Large intestine (tissue), 12 donors: ENCODE measurements at places on chromosomes 2 and 18.

- H3K4me3 ChIP-seq: no peak overlapping the region
- DNase-seq: no peak
- H3K27ac ChIP-seq: no peak overlapping the region
- H3K27me3 ChIP-seq: peaks cover 44% of the 10 kb centered on the region
- H3K4me1 ChIP-seq: no peaks in the 10 kb centered on the region
- no peaks in the 10 kb centered on the region for H3K36me3 ChIP-seq
Measured at GRCh38 chr18:61334491-61334850, 1.2 kb downstream of the CDH20 start.

GRCh38 chr2:221346411-221346810 is 225.7 kb downstream of the EPHA4 start:
- H3K27me3 ChIP-seq: no peaks in the 10 kb centered on the region
- H3K27ac ChIP-seq: no peak overlapping the region
- no peak for DNase-seq

DNA sequence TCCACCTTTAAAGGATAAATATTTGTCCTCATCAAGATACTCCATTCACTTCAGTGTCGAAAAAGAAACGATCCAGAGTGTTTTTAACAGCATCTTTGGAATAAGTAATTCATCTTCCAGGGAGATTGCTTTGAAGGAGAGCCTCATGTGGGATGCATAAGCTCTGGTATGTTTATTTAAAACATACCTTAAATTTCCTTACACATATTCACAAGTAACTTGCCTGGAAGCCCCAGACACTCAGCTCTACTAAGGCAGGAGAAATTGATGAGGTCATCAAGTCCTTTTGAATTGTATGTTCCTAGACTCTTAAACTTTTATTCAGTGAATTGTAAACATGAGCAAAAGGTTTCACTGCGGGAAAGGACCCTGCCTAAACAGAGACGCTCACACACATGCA is 103.0 kb downstream of the CDK15 start:
- DNase-seq: no peak
- no peak overlapping the region for H3K4me3 ChIP-seq
- H3K27me3 ChIP-seq: no peaks in the 10 kb centered on the region
- H3K4me1 ChIP-seq: no peaks in the 10 kb centered on the region

- H3K4me1 ChIP-seq: peaks cover 7% of the 10 kb centered on the region
- DNase-seq: no peak
- no peaks in the 10 kb centered on the region for H3K27me3 ChIP-seq
- H3K36me3 ChIP-seq: peaks cover 11% of the 10 kb centered on the region
- H3K4me3 ChIP-seq: no peak overlapping the region
Measured at GRCh38 chr18:57583297-57583835, 3.1 kb downstream of the FECH start.

DNA sequence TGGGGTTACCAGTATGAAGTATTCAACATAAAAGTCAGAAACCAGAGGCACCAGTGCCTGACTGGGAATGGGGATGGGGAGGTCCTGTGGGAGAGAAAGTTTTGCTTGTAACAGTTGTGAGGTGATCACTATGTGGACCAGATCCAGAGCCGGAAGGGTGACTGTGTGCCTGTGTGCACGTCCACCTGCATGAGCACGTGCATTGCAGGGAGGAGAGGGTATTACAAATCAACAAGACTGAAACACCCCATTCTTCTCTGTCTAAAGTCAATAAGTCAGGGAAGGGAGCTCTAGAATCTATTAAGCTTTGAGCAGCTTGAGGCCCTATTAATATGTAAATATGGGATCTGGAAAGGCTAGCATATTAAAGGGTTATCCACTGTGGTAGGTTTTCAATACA is 241.0 kb upstream of the ACVR2A start:
- H3K36me3 ChIP-seq: no peaks in the 10 kb centered on the region
- H3K27ac ChIP-seq: no peak overlapping the region
- H3K4me3 ChIP-seq: no peak overlapping the region
- no peaks in the 10 kb centered on the region for H3K27me3 ChIP-seq
- DNase-seq: no peak

- H3K27me3 ChIP-seq: no peaks in the 10 kb centered on the region
- no peak overlapping the region for H3K27ac ChIP-seq
- H3K4me1 ChIP-seq: no peaks in the 10 kb centered on the region
- no peak overlapping the region for H3K4me3 ChIP-seq
- no peak for DNase-seq
Measured at GRCh38 chr2:180450841-180451240, 443.7 kb upstream of the CWC22 start.

GRCh38 chr2:62142054-62142453 is 53.9 kb upstream of the B3GNT2 start:
- H3K27me3 ChIP-seq: no peaks in the 10 kb centered on the region
- H3K4me1 ChIP-seq: no peaks in the 10 kb centered on the region
- no peak for DNase-seq
- H3K4me3 ChIP-seq: no peak overlapping the region
- H3K27ac ChIP-seq: no peak overlapping the region
- H3K36me3 ChIP-seq: no peaks in the 10 kb centered on the region

GRCh38 chr2:64391940-64392339 is 62.0 kb upstream of the LGALSL start:
- DNase-seq: peak; percentile 89
- peak overlapping the region; percentile 90 for H3K27ac ChIP-seq
- H3K4me3 ChIP-seq: no peak overlapping the region
- no peaks in the 10 kb centered on the region for H3K27me3 ChIP-seq

- DNase-seq: no peak
- no peak overlapping the region for H3K27ac ChIP-seq
- H3K36me3 ChIP-seq: no peaks in the 10 kb centered on the region
- no peaks in the 10 kb centered on the region for H3K4me1 ChIP-seq
- H3K27me3 ChIP-seq: no peaks in the 10 kb centered on the region
Measured at GRCh38 chr2:199806179-199806578, 44.8 kb downstream of the FTCDNL1 start.

GRCh38 chr2:46018773-46019591 is 278.2 kb upstream of the EPAS1 start:
- no peak overlapping the region for H3K4me3 ChIP-seq
- H3K27me3 ChIP-seq: no peaks in the 10 kb centered on the region
- H3K4me1 ChIP-seq: no peaks in the 10 kb centered on the region
- DNase-seq: no peak
- peaks cover 5% of the 10 kb centered on the region for H3K36me3 ChIP-seq

GRCh38 chr2:234812851-234813250 is 139.0 kb upstream of the SH3BP4 start:
- no peak for DNase-seq
- peaks cover 4% of the 10 kb centered on the region for H3K27me3 ChIP-seq

- H3K27me3 ChIP-seq: no peaks in the 10 kb centered on the region
- no peaks in the 10 kb centered on the region for H3K4me1 ChIP-seq
- no peak for DNase-seq
- no peaks in the 10 kb centered on the region for H3K36me3 ChIP-seq
Measured at GRCh38 chr2:185147361-185147760, 549.0 kb downstream of the ZNF804A start.

GRCh38 chr2:30162806-30163205 is 16.0 kb downstream of the YPEL5 start:
- no peak for DNase-seq
- H3K27me3 ChIP-seq: no peaks in the 10 kb centered on the region
- H3K4me1 ChIP-seq: no peaks in the 10 kb centered on the region
- peaks cover 29% of the 10 kb centered on the region for H3K36me3 ChIP-seq
- no peak overlapping the region for H3K4me3 ChIP-seq

GRCh38 chr2:217357886-217358620 is 498.2 kb upstream of the TNP1 start:
- no peaks in the 10 kb centered on the region for H3K36me3 ChIP-seq

DNA sequence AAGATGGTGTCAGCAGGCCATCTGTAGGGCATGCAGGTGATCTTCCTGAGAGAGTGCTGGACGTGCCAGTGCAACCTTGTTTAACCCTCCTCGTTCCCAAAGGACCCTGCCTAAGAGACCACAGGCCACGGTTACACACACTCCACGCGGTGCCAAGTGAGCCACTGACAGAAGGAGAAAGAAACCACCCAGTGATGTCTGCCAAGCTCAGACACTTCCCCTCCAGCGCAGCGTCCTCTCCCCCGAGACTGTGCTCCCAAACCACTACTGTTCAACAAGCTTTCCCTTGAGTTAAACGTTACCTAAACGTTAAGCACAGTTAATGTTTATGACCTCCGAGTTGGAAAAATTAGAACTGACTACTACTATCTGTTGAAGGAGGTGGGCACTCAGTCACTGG is 119.1 kb upstream of the NCK2 start:
- H3K4me3 ChIP-seq: no peak overlapping the region
- DNase-seq: peak; percentile 54
- no peaks in the 10 kb centered on the region for H3K27me3 ChIP-seq
- H3K36me3 ChIP-seq: no peaks in the 10 kb centered on the region

GRCh38 chr2:196839574-196839973 is 30.4 kb upstream of the C2orf66 start:
- H3K36me3 ChIP-seq: peaks cover 14% of the 10 kb centered on the region
- DNase-seq: no peak
- H3K27me3 ChIP-seq: no peaks in the 10 kb centered on the region
- H3K27ac ChIP-seq: no peak overlapping the region
- H3K4me1 ChIP-seq: no peaks in the 10 kb centered on the region

DNA sequence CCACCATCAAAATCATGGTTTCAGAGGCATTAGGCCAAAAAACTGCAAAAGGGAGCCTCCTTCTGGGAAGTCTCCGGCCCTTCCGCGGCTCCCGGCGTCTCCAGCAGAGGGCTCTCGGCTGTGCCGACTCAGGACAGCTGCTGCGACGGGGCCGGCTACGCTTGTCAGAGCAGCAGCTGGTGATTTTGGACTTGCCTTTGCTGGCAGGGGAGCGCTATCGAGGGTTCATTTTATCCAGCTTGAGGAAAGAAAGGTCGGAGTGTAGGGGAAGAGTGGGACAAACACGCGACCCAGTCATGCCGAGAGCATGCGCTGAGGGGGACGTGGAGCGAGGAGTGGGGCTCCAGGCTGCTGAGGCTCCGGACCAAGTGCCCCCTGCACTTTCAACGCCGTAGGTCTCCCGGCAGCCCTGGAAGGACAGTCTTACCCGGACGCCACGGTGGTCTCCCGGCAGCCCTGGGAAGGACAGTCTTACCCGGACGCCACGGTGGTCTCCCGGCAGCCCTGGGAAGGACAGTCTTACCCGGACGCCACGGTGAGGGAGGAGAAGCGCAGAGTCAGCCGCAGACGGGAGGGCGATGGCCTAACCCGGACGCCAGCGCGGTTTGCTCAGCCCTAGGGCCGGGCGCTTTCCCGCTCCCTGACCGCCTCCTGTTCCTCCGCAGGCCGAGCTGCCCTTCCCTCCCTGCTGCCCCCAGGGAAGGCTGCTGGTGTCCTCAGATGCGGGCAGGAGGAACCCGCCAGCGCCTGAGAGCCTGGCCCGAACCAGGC is 21.7 kb downstream of the DDX18 start:
- H3K27me3 ChIP-seq: no peaks in the 10 kb centered on the region
- peak; percentile 56 for DNase-seq
- H3K27ac ChIP-seq: no peak overlapping the region
- no peaks in the 10 kb centered on the region for H3K4me1 ChIP-seq
